ENCODE measurements at places on chromosomes 2 and 18. TPM values are rescaled to one million over a fixed set of nuclear protein-coding genes. Genes with fewer than 3 reads are reported as not detected.

The MARCHF4 gene
- total RNA-seq: not detected

DNA sequence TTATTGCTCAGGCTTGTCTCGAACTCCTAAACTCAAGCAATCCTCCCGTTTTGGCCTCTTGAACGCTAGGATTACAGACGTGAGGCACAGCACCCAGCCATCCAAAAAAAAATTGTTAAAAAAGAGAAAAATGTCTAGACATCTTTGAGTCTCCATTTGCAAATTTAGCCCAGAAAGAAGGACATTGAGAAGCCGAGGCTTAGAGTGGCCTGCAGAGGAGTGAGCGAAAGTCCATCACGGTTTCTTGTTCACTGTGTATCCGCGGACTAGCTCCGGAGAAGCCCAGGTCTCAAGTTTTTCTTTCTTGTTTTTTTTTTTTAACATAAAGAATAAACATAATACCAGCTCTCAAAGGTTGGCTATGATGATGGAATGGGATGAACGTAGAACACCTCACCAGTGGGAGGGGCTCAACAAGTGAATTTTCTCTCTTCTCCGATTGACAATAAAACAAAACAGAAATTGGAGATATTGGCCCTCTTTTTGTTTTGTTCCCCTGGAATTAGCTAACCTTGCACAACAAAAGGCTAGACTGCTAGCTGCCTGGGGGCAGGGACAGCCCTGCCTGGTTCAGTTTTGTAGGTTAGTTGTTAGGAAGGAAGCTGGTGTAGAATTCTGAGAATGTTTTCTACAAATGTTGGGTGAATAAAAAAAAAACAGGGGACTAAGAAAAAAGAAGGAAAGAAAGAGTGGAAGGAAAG is 163.4 kb downstream of the MYCN start:
- DNase-seq: no peak

GRCh38 chr2:239113171-239113570 is 265.3 kb downstream of the TWIST2 start:
- no peak for DNase-seq

- no peak for DNase-seq
These were observed 2.8 kb upstream of the BUB1 start for GRCh38 chr2:110680709-110681108.

GRCh38 chr2:46422717-46423394 is 56.5 kb upstream of the TMEM247 start:
- no peak for DNase-seq

DNA sequence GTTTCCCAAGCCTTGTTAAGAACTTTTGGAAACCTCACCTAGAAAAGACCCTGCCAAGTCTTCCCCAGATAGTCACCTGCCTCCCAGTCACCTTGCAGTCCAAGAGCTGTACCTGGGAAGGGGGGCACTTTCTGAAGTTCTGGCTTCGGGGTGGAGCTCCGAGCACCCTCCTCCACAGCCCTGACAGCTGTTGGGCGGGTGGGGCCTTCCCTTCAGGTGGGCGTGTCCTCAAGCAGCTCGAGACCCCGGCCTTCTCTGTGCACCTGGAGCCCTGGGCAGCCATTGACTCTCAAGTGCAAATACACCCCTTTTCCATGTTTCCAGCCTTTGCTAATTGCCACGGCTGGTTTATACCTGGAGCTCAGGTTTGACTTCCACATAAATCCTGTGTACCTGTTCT is 37.0 kb upstream of the IGFBP5 start:
- no peak for DNase-seq
